ENCODE measurements at places on chromosomes 12 and 14.

DNA sequence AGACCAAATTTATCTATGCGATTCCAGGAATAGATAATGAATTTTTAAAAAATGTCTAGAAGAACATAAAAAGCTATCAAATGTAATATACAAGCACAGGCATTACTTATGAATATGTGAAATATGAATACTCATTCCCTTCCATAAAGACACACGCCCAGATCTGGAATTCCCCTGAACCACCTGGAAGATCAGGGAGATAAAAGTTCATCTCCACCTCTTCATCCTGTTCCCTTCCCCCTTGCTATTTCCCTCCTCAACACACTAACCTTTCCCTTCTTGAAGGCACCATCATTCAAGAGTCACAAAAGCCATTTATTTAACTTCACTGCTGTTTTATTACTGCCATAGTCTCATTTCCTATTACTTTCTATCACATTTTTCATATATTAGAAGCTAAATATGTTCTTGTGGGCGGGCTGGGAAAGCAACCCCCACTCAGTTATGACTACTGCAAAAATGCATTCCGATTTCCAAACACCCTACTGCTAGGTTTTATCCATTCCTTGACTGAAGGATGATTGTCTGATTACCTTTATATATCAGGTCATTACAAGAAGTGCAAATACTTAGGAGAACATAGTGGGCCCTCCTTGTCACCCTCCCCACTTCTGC lies 16.1 kb downstream of the FGD6 start:
- no peak for DNase-seq

GRCh38 chr14:104212206-104213095 lies 74.1 kb downstream of the KIF26A start:
- DNase-seq = no peak

- no peak for DNase-seq
Observed at GRCh38 chr14:70576891-70577290, 23.6 kb downstream of the MED6 start.

DNA sequence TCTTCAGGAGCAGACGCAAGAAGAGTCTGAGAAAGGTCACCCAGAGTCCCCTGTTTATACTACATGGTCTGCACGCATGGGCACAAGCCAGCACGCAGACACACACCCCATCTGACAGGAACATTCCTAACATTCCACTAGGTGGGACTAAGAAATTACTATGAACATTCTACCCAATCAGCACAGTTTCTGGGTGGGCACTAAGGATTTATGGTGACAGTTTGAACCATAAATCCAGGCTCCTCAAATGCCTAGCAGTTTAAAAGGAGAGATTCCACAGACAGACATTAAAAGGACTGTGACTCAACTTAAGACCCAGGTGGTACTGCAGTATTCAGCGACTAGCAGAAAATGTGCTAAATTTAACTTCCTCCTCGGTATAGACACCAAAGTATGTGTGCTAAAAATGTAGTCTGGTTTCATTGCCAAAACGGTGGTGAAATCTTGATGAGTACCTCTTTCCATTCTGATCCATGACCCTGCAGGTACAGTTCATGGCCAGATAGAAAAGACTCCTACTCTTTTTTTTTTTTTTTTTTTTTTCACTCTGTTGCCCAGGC lies 16.2 kb downstream of the ABHD4 start:
- no peak for DNase-seq

- DNase-seq = no peak
Observed at GRCh38 chr12:110012137-110012536, 12.9 kb downstream of the ANKRD13A start.

- no peak for DNase-seq
Observed at GRCh38 chr12:57476162-57476992, 3.3 kb downstream of the ARHGAP9 start.

DNA sequence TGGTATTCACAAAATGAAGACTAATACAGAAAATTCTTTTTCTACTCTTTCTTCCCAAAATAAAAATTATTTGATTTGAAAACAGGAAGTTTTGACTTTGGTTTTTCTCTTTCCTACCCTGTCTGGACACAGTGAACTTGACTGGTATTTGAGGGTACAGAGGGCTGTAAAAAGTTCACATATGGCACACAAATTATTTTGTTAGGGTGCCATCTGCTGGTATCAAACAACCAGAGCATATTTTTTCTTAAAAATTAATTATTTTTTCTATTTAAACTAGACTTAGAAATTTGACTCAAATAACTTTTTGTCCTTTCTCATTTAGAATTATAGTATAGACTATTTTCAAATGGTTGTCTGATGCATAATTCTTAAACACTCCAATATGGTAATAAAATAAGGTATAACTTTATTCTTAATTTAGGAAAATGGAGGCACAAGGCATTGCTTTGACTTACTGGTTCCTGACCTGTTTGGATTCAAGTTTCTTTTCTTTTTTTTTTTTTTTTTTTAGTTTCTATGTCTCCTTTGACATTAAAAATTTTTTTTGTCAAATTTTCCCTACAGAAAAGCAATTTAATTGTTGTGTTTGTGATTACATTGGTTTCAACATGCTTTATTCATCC lies 390.6 kb downstream of the PRKD1 start:
- DNase-seq = no peak

DNA sequence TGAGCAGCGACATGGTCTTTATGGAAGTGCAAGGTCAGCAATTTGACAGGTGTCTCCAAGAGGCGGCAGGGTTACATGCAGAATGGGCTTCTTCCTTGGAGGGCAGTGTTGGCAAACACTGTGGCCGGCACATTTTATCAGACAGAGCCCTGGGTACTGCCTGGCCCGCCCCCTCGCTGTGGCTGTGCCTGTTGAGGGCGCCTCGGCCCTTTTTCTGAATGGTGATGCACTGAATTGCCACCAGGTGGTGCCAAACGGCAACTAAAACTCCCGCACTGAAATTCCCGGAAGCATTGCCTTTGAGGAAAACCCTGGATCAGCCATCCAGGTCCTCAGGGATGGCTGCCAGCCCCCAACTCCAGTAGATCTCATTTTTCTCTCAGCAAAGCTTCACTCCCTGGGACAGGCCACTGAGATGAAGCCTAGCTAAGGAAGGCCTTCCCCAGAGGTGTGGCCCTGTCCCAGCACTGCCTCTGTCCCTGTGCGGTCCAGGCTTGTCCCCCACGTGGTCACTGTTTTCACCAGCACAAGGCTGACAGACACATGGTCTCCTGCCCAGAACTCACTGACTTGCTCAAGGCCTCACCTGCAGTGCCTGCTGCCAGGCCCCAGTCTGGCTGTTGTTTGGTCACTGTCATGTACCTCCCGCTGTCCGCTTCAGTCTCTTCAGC lies 73.6 kb downstream of the TESC start:
- DNase-seq = peak; percentile 60

DNA sequence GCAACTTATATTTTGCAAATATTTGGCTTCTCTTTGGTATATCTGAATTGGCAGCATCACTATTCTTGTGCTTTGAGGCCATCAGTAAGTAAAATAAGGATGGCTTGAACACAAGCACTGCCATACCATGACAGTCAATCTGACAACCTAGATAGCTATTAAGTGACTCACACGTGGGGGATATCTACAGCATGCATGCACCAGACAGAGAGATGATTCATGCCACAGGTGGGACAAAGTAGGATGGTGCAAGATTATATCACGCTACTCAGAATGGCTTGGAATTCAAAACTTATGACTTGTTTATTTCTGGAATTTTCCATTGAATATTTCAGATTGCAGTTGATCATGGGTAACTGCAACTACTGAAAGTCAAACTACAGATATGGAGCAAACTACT lies 675.6 kb upstream of the MDGA2 start:
- no peak for DNase-seq

GRCh38 chr14:106879241-106879640 lies 1352.9 kb downstream of the TMEM121 start:
- DNase-seq = no peak

Measured in C1 segment of cervical spinal cord (tissue), 14 donors.